ENCODE measurements at places on chromosomes 16 and 17.

DNA sequence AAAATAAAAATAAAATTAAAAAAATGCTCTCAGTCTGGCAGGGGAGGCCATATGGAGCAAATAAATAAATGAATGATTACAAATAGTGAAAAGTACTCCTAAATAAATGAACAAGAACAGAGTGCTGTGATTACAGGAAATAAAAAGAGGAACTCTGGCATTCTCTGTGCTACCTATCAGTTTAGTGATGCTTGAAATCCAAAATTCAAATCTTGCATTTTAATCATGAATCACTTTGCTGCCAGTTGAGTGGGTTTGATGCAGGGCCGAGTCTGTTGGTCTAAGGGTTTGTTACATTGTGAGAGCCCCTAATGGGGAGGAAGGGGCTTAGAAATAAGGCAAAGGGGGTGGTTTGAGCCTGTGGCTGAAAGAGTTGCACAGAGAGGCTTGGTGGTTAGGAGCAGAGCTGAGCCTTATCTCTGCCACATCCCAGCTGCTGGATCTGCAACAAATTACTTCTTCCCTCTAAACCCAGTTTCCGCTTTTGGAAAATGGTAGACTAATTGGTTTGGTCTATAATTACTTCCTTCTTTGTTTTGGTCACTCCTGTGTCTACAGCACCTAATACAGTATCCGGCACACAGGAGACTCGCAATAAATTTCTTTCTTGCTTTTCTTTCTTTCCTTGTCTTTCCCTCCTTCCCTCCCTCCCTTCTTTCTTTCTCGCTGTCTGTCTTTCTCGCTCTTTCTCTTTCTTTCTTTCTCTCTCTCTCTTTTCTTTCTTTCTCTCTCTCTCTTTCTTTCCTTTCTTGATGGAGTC, 6.3 kb upstream of the ABCC1 start:
- DNase-seq, result no peak

DNA sequence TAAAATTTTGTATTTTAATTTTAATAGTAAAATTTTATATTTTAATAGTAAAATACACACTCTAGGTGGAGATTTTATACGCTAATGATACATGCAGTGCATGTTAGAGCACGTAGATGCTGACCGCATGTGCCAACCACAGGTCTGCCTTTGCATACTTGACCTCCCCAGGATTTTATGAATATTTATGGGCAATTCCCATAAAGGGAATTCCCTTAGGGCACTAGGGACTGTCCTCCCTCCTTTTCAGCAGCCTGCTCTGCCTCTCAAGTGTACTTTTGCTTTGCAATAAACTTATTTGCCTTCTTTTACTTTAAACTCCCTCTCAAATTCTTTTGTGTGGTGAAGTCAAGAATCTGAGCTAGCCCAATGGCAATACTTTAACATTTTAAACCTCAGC, 217.7 kb upstream of the CDH8 start:
- DNase-seq, result no peak

DNA sequence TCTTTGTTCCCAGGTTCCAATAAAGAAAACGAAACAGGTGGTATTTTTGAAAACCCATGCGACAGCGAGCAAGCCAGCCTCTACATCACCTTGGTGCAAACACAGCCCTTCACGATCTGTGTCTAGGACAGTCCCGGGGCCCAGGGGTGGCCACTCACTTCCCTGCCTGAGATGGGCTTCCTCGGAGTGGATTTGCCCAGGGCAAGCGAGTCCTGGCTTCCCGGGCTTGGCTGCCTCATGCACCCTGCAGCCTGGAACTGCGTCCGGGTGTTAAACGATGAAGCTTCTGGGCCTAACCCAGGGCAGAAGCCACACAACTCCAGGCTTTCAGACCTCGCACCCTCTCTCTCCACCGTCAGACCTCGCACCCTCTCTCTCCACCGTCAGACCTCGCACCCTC, 66.0 kb downstream of the RPH3AL start:
- DNase-seq, result no peak

DNA sequence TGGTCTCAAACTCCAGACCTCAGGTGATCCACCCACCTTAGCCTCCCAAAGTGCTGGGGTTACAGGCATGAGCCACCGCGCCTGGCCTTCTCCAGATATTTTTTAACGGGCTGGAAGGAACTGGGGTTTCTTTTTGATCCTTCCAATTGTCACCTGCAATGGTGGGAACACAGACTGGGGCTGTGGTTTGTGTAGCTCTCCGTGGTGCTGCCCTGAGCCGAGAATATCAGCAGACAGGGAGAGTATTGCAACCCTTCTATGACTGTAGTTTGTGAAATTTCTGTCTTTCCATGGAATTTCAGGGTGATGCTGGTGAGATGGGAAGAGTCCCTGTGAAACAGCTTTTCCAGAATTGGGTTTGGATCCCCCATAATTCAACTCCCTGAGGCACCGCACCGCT, 263.5 kb downstream of the ENGASE start:
- no peak for DNase-seq

GRCh38 chr16:84552135-84552534, 47.7 kb upstream of the MEAK7 start:
- DNase-seq, result no peak
